ENCODE measurements at places on chromosomes 6 and 20. TPM values are rescaled to one million over a fixed set of nuclear protein-coding genes. Genes with fewer than 3 reads are reported as not detected.

SLC17A4 gene
- not detected for total RNA-seq

- 0 out of 2 replicates have a peak, but pooled peaks cover 5% of the 10 kb centered on the region for H3K4me1 ChIP-seq
- no peaks in the 10 kb centered on the region for H3K27me3 ChIP-seq
- H3K36me3 ChIP-seq: no peaks in the 10 kb centered on the region
- no peak for DNase-seq
- no peak overlapping the region for H3K27ac ChIP-seq
Observed at GRCh38 chr6:21321531-21321930, 272.0 kb upstream of the SOX4 start.

SCRT2 gene
- not detected for total RNA-seq

GRCh38 chr6:13624871-13625288, 9.7 kb downstream of the NOL7 start:
- no peak overlapping the region for H3K4me3 ChIP-seq
- peaks cover 71% of the 10 kb centered on the region for H3K36me3 ChIP-seq
- H3K27ac ChIP-seq: no peak overlapping the region

Measured in PC-3 (cell line).